ENCODE measurements at places on chromosomes 7 and 10. TPM values are rescaled to one million over a fixed set of nuclear protein-coding genes. Genes with fewer than 3 reads are reported as not detected.
A peak's percentile ranks its signal among the peaks of the same experiment; 100 is the strongest.

GRCh38 chr10:15430969-15431771 lies 60.1 kb upstream of the FAM171A1 start:
- DNase-seq: no peak

DNA sequence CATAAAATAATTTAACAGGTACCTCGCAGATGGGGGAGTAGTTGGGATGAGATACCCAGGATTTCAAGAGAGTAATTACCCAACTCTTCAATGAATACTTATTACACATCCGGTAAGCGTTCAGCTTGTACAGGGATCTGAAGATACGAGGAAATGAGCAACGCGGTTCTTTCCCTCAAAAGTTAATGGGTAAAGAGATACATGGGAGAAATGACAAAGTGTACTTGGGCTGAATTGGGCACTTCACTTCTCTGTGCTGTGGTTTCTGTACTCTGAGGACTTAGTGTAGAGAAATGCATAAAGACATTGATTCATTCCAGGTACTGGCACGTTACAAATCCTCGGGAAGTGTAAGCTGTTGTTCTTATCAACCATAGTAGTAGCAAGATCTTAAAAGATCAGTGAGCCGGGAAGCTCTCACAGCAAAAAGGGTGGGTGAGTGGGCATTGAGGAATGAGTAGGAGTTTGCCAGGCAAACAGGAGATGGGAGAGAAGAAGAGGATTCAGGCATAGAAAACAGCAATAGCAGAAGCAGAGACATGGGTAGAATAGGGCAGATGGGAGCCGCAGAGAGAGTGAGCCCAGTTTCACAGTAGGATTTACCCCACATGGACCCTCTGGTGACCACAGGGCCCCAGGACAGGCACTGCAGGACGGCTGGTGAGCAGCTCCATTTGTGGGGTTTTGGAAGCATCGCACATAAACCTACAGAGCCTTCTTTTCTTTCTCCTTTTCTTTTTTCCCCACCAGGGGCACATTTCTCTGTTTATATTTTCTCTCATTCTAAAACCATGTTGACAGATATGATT lies 304.3 kb upstream of the PITRM1 start:
- DNase-seq: no peak

DNA sequence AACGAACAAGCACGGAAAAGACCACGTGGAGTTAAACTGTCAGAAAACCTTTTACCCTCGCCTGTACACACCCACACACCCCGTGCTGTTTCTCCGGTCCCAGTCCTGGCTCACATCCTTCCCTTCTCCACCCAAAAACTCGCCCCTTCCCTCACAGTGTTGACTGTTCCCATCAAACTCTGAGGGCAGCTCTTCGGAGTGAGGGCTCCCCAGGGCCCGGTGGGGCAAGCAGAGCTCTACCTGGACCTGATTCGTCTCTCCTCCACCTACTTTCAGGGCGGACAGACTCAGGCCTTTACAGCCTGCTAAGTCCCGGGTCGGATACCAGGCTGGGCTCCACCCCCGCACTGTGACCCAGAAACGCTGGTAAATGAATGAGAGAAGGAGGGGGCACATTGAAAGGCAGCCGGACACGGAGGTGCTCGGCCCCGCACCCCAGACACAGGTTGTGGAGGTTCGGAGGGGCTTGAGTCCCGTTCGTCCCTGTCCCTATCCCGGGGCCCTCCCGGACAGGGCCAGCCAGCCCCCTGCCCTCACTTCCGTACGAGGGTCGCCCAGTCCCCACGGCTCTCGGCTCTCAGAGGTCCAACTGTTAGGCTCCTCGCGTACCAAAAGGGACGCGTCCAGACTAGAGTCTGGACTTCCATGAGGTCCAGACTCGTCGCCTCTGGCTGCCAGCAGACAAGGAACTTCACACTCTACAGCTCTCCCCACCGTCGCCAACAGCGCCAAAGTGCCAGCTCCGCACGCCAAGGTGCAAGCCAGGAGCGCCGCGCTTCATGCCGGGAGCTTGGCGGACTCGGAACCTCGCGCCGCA lies 31.7 kb upstream of the ASL start:
- DNase-seq: peak; percentile 84

- no peak for DNase-seq
Observed at GRCh38 chr7:148275359-148275890, 315.1 kb upstream of the C7orf33 start.

DNA sequence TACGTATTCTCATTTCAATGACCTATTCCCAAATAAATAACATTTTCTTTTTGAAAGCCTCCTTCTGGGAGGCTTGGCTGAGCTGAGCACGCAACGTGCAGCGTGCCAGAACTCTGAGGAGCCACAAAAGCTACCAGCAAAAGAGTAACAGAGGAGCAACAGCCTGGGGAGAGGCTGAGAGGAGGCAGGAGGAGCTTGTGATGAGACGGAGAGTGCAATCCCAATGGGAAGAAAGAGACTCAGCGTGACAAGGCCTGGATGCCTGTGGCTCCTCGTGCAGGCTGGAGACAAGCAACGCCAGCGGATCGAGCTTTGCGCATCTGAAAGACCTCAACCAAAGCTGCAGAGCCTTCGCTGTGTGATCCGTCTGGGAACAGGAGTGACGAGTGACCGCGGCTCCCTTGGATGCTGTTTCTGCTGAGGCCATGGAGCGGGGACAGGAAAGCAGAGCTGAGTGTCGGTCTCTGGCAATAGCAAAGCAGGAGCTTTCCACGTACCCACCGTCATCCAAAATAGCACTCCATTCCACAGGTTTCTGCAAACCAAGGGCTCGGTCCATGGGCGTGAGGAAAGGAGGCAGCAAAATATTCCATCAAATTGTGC lies 171.7 kb upstream of the PFKP start:
- no peak for DNase-seq

DNA sequence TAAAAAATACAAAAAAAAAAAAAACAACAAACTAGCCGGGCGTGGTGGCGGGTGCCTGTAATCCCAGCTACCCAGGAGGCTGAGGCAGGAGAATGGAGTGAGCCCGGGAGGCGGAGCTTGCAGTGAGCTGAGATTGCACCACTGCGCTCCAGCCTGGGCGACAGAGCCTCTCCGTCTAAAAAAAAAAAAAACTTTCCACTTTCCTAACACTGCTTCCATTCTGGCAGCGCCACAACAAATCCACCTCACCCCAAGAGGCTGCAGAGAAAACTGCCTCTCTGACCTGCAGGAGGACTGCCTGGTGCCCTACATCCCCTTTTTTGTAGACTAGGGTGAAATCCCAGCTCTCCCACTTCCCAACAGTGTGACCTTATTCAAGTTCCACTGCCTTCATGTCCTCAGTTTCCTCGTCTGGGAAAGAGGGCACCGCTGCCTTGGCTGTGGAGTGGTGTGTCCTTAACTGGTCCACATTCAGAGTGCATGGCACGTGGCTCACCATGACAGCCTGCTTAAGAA lies 2.6 kb upstream of the MBL2 start:
- DNase-seq: no peak

DNA sequence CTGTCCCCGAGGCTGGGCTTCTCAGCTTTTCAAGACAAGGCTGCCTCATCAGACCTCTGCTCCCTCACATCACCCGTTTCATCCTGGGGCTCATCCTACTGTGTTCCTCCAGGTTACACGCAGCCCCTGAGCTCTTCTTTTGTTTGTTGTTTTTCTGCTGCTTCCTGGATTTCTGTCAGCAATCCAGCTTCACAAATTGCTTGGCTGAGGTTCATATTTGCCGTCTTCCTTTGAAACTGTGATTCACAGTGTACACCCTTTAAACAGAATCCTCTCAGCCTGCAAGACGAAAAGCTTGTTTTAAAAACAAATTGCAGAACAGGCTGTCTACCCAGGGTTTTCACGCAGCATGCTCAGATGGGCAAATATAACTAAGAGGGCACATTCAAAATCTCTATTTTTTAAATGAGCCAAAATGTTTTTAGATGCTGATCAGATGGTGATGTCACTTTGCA lies 39.1 kb upstream of the PARD3 start:
- no peak for DNase-seq

DNA sequence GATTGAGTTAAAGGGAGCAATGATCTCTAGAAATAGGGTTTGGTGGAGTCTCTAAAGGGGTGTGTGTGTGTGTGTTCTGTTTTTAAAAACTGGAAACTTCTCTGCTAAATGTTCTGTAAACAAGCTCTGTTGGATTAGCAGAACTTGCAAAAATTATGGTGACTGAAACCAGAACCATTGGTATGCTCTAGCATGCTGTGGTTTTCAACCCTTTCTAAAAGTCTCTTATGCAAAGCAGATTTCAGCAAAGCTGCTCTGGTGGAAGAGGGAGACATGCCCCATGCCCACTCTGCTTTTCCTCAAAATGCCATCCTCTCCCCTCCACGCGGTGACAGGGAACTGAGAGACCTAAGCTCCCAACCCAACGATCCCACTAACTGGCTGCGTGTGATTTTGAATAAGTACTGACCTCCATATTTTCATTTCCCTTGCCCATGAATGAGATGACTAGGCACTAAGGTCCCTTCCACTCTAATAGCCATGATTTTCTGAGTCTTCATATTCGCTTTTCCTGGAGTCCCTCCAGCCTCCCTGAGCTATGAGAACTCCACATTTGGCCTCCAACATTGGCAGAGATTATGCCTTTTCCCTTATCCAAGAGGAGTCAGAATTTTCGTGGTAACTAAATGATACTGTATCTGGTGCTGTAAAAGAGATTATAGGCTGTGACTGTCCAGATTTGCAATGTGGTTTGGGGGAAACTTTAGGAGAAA lies 117.3 kb upstream of the PALS2 start:
- DNase-seq: no peak

- no peak for DNase-seq
Observed at GRCh38 chr7:97179454-97180104, 62.1 kb downstream of the SDHAF3 start.

DNA sequence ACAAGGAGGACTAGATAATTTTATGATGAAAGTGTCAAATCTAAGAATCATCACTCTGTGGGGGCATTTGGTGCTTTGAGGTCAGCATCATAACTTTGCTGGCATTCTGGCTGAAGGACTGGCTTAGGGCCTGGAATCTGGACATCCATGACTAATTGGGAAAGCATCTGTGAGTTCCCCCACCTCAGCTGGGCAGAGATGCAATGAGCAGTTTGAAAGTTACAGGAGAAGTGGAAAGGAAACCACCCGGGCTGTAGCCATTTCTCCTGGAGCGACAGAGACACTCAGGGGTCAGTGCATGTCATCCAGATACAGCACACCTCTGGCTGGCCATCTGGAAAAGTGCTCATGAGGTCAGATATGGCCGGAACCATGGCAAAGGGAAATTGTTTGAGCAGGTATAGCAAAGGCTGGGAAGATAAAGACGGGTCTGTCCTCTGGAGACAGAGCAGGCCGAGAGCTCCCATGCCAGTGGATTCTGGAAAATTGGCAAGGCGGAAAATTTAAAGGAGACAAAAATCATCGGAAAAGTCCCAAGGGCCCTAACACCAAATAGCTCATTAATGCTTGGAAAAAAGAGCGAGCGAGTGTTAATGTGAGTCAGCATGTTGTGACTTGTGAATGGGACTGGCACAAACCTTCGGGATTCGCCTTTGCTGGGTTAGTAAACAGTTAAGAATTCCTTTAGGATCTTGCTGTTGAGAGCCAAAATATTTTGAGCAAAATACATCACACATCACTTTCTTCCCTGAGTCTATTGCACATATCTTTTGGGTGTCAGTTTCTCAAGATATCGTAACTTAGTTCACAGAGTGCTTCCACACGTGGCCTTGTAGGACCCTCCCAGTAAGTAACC lies 188.4 kb upstream of the AGK start:
- DNase-seq: no peak

- DNase-seq: no peak
Observed at GRCh38 chr7:112070674-112071256, 135.4 kb downstream of the DOCK4 start.

GRCh38 chr10:97762816-97763215 lies 9.0 kb downstream of the SFRP5 start:
- DNase-seq: no peak

GRCh38 chr10:59342723-59343122 lies 19.6 kb downstream of the FAM13C start:
- DNase-seq: no peak

DNA sequence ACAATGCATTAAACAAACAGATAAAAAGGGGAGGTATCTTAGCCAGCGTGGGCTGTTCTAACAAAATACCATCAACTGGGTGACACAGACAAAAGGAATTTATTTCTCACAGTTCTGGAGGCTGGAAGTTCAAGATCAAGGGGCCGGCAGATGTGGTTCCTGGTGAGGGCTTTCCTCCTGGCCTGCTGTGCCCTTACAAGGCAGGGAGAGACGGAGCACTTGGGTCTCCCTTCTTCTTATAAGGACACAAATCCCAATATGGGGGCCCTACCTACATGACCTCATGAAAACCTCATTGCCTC lies 281.6 kb upstream of the KLF14 start:
- DNase-seq: no peak

- no peak for DNase-seq
Observed at GRCh38 chr10:5743736-5744135, 59.1 kb downstream of the TASOR2 start.

GRCh38 chr7:24384362-24385030 lies 100.5 kb downstream of the NPY start:
- DNase-seq: no peak

DNA sequence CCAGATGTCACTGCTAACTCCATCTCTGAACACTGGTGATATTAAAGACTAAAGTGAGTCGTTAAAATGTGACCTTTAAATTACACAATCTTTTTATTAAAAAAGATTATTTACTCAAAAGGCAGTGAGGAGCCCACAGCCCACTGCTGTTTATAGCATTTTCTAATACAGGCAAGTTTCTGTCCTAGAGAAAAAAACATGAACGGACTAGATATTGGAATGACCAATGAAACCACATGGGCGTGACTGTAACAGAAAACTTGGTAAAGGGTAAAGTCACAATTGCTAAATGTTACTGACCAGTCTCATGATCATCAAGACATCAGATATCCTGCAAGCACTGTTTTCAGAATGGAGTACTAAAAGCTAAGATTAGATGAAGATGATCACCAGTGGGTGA lies 78.7 kb downstream of the FEZF1 start:
- no peak for DNase-seq

GRCh38 chr10:3886641-3887251 lies 101.7 kb upstream of the KLF6 start:
- no peak for DNase-seq

DNA sequence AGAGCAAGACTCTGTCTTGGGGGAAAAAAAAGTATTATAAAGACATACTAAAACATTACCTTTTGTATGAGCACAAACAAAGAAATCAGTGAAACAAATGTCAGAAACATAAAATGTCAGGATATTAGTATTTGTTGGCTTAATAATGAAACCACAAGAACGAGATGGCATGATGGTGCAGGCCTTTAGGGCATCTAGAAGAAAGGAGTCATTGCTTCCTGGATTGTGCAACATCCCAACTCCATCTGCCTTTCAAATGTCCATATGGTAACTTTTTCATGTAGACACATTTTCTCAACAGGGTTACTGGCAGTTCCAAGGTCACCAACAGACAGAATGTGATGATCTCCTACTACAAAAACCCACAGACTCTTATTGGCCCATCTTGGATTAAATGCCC lies 96.6 kb downstream of the ZNF248 start:
- no peak for DNase-seq

GRCh38 chr7:45591101-45591906 lies 17.1 kb downstream of the ADCY1 start:
- DNase-seq: no peak

GRCh38 chr10:86082556-86082955 lies 284.0 kb downstream of the GRID1 start:
- no peak for DNase-seq

Gene LRRD1
- 0.09 TPM for total RNA-seq

Gene GPNMB
- total RNA-seq: 38.8 TPM

Gene TMEM139
- 16.2 TPM for total RNA-seq

Gene CALHM2
- total RNA-seq: 12.3 TPM

Gene IL15RA
- 19.4 TPM for total RNA-seq

Gene ZNF862
- 18.0 TPM for total RNA-seq

Gene AKR1C2
- total RNA-seq: 19.5 TPM

Gene IKZF1
- total RNA-seq: 14.9 TPM

Gene VWA2
- total RNA-seq: 1.9 TPM

Gene THAP5
- total RNA-seq: 26.2 TPM

All from mucosa of descending colon (tissue), 3 donors.